Hypothalamus (tissue), 51 donors: ENCODE measurements at places on chromosomes 3 and 15.

- DNase-seq = no peak
Observed at GRCh38 chr15:72787526-72787925, 4.0 kb upstream of the ADPGK start.

- no peak for DNase-seq
Observed at GRCh38 chr15:20646529-20647142, 105.0 kb upstream of the GOLGA6L6 start.

DNA sequence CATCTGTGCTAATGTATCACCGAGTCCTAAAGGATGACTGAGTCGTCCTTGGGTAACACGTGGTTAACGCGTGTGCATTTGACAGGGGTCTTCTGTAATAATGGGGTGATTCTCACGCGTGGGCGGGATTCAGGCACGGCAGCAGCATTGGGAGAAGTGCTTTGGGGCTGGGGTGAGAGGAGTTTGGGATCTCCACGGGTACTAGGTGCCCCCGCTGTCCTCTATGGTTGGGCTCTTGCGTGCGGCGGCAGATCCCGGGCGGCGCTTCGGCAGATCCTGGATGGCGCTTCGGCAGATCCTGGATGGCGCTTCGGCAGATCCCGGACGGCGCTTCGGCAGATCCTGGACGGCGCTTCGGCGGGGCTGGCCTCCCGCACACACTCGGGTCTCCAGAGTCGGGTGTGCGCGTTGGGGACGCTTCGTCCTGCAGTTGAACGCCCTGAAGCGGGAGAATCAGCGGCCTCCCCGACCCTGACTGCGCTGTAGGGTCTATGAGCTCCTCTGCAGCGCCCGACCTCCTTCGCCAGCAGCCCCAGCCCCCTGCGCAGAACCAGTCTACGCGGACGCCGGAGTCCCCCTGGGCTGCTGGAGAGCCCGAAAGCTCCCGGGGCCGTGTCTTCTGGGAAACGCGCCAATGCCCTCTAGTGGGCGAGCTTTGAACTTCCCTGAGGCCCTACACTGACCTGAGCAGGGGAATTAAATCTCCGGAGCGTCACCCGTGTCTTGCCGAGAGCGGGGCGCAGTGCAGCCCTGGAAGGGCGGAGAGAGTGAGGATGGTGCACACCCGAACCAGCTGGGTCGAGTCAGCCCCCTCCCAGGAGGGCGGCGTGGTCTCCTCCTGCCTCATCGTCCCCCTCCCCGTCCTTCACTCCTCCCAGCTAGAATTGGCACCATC, 48.1 kb upstream of the EPHB3 start:
- DNase-seq = peak; percentile 71

DNA sequence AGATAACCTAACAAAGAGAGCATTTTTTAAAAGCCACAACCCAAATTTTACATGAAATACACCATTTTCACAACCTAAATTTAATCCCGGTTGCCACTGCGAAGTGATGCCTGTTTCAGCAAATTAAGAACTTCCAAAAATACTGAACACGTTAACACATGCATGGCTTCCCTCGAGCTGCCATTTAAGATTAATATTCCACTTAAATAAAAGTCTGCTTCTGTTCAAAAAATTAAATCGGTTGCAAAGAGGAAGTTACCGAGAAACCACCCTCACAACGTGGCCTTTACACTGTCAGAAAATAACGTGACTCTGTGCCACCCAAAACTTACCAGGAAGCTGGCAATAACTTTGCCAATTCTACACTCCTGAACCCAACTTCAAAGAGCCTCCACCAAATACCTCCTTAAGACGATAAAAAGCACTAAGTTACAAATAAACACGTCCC, 1.2 kb downstream of the TBL1XR1 start:
- DNase-seq = no peak

GRCh38 chr3:24853685-24854490, 359.2 kb upstream of the THRB start:
- DNase-seq = no peak

DNA sequence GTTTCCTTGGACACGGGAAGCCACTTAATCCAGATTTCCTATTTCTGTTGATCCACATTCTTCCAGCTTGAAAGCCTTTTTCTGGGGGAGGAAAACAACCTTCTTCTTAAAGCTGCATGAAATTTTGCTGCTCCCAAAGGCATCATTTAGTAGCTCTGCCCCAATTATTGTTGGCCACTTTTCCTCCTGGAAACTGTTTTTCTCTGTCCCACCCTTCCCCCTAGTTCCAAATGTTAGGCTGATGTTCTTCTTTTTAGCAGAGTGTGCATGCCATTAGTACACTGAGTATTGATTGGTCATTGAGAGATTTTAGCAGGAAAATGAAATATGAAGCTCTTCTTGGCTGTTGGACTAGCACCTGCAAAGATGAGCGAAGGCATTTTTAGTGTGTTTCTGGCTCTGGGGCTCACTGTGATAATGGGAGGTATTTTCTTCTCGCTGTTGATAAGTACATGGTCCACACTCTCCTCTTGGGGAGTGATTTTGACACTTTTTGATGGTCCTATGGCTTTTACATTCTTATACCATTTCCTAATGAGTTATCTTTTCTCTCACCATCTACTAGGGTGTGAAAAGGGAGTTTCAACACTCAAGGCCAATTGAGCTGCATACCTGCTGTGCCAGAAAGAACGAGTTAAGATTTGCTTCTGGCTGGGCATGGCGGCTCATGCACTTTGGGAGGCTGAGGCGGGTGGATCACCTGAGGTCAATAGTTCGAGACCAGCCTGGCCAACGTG, 200.5 kb downstream of the PTPRG start:
- no peak for DNase-seq

GRCh38 chr3:156643729-156644389, 30.5 kb upstream of the TIPARP start:
- DNase-seq = no peak

- no peak for DNase-seq
Observed at GRCh38 chr15:64624242-64624641, 151.1 kb downstream of the RBPMS2 start.
